ENCODE measurements at places on chromosomes 13 and 19. TPM values are rescaled to one million over a fixed set of nuclear protein-coding genes. Genes with fewer than 3 reads are reported as not detected.

DNA sequence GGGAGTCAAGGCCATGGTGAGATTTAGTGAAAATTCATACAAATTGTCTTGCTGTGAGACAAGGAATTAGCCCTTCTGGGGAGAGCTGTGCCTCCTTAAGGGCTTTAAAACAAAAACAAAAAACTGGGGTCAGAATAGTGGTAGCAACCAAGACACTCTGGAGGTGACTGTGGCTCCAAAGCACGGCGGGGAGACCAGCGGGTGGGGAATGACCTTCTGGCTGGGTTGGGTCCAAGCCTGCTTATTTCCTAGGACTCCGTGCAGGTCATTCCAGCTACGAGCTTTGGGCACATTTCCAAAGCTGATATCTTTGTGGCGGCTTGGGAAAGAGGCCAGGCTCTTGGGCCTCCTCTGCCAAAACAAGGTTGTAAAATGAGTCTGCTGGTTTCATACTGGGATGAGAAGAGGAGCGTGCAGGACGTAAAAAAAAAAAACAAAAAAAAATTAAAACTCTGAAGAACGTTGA is 348.3 kb downstream of the UQCRFS1 start:
- DNase-seq, result no peak

GRCh38 chr13:69970520-69970919 is 137.1 kb upstream of the ATXN8OS start:
- no peak for DNase-seq

CFAP97D2 gene
- 0.08 TPM for total RNA-seq

MAMSTR gene
- total RNA-seq, result 0.16 TPM

DNA sequence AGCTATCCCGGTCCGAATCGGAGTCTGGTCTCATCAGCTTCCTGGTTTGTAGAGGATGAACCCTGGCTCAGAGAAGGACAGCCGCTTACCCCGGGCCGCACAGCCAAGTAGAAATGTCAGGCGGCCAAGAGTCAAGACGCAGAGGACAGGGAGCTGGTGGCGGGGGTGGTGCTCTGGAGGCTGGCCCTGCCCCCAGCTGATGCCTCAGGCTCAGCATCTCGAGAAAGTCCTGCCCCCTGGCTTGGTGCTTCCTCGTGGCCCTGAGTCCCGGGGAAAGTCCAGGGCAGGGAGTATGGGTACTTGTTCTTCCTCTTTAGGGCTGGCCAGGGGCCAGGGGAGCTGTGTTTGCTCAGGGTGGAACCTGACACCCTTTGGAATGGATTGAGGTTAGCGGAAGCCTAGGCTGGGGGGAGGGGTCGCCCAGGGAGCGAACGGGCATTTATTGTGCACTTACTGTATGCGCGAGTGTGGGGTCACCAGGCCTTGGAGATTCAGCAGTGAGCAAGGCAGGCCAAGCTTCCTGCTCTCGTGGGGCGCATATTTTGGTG is 2.2 kb downstream of the TJP3 start:
- DNase-seq, result no peak

- no peak for DNase-seq
These were observed 52.7 kb upstream of the FAM216B start for GRCh38 chr13:42728507-42729180.

ZSCAN4 gene
- total RNA-seq, result not detected

DNA sequence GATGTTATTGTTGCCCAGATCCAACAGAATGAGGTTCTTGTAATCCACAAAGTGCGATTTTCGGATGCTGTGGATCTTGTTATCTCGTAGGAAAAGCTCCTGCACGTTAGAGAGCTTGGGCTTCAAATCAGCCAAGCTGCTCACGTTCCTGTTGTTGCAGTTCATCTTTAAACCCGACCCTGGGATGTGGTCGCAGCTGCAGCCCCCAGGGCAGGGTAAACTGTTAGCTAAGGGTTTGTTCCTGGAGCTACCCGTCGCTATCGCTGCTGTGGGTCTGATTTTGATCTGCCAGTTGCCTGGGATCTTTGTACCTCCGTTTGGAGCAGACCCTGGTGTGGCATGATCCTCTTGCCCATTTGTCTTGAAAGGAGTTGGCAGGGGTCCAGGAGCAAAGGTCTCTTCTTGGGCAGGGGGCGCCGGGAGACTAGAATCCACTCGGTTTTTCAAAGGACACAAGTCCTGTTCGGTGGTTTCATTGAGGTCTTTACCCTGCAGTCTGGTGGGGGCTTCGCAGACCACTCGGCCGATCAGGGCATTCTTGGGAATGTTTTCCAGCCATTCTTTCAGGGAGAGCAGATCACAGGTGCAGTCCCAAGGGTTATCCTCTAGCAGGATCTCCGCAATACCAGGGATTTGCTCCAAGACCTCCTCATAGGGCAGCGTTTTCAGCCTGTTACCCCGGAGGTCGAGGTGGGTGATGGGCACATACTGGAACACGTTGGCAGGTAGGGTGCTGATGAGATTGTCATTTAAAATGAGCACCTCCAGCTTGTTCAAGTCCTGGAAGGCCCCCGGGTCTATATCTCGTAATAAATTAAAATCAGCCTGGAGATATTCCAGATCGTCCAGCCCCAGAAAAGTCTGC is 1.8 kb downstream of the SLITRK1 start:
- no peak for DNase-seq

- DNase-seq, result no peak
These were observed 73.7 kb downstream of the CYSLTR2 start for GRCh38 chr13:48727241-48728011.

DNA sequence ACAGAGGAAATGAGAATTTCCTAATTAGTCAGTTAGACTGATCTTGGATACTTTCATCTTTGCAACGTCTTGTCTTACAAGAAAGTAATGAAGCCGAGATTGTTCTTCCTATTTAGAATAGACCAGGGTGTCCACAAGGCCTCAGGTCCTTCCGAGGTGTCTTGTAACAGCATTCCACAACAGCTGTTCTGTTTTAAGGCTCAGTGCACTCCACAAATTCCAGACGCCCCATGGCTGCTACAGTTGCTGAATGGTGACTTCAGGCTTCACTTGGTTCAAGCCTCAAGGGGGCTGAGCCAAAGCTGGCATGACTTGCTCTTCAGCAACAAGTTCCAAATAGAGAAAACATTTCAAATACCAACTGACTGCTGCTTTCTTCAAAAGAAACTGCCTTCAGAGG is 143.4 kb downstream of the SHISA2 start:
- DNase-seq, result no peak

Measured in SJSA1 (cell line).